ENCODE measurements at places on chromosomes 3 and 15.

GRCh38 chr15:46386356-46386755 is 751.5 kb downstream of the SQOR start:
- no peak for DNase-seq

DNA sequence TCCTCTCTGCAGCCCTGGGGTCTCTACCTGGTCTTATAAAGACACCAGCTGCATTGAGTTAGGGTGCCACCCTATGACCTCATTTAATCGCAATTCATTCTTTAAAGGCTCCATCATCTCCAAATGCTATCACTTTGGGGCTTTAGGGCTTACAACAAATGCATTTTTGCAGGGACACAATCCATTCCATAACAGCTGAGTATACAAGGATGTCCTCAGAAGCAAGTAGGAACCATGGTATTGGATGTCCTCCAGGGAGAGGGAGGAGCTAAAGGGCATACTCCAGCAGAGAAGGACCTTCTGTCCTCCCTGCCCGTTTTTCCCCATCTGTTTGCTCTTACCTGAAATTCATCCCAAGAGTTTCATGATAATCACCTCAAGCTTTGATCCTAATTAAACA is 30.3 kb downstream of the UMPS start:
- no peak for DNase-seq

- no peak for DNase-seq
Measured at GRCh38 chr3:174111776-174112175, 714.2 kb downstream of the NLGN1 start.

- DNase-seq = no peak
Measured at GRCh38 chr15:49987198-49987785, 131.7 kb downstream of the ATP8B4 start.

- DNase-seq = no peak
Measured at GRCh38 chr3:168859143-168859542, 763.4 kb upstream of the GOLIM4 start.

GRCh38 chr3:4718179-4718736 is 225.1 kb downstream of the ITPR1 start:
- DNase-seq = no peak

GRCh38 chr15:68834346-68834745 is 13.7 kb upstream of the ANP32A start:
- DNase-seq = no peak

DNA sequence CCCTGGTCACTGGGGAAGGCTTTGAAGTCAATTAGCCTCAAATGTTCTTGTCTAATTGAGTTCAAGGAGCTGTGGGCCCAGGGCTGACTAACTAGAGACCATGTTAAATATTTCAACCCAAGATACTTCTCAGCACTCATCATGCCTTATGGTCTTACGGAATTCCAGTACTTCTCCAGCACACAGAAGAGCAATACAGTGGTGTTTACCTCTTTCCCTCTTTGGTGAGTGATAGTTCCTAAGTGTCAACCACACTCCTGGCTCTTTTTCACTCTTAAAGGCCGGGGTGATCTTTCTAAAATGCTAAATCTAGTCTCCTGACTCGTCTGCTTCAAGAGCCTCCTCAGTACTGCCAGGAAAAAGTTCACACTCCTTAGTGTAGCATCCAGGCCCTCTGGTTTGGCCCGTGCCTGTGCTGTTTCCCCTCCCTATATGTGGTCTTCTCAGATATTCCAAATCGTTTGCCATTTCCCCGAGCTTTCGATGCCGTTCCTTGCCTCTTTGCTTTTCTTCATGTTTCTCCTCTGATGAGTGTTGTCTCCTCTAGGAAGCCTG is 4.7 kb downstream of the MYZAP start:
- no peak for DNase-seq

Measured in stimulated activated CD8-positive, alpha-beta memory T cell treated with anti-CD3 and anti-CD28 coated beads, Interleukin-2, amount 100 ng/mL, for 1 hour (primary cell).